AG09319 (cell line): ENCODE measurements at places on chromosomes 6 and 20.
A peak's percentile ranks its signal among the peaks of the same experiment; 100 is the strongest.

DNA sequence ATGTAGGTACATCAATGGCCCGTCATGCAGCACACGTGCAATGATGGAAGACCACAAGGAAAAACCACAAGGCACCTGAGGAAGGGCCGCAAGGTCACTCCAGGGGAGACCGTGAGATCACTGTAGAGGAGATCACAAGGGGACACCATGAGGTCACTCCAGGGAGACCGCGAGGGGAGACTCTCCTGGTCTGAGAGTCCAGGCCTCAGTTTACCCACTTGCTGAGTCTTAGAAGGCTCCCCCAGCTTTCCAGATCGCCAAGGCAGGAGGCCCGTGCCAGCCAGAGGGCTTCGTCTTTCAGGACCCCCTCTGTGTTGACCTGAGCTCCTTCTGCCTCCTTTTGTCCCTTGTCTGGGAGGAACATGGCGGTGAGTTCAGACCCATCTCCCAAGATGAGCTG lies 232.2 kb downstream of the ERMARD start:
- no peak for DNase-seq

DNA sequence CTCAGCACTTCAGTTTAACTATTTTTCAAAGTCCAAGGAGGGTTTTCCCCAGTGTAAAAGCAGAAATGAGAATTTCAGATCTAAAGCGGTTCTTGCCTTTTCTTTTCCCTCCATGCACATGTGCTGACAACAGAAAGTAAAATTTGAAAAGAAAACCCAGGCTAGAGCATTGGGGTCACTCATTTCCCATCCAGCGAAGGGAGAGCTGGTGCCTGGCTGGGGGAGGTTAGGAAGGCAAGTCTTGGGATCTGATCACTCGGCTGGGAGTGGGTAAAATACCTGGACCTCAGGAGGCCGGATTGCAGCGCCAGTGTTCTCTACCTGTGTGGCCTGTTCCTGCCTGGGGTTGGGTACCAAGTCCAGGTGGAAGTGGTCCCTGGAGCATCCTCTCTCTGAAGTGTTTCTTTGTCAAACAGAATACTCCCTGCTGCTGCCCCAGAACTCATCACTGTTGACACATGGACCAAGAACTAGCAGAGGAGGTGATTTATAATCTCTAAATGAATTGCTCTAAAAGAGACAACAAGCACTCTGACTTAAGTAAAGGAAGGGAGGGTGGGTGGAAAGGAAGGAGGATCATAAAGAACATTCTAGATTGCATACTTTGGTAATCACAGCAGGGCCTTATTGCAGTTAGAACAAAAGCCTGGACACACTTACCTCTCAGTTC lies 136.0 kb downstream of the MTHFD1L start:
- DNase-seq: no peak

DNA sequence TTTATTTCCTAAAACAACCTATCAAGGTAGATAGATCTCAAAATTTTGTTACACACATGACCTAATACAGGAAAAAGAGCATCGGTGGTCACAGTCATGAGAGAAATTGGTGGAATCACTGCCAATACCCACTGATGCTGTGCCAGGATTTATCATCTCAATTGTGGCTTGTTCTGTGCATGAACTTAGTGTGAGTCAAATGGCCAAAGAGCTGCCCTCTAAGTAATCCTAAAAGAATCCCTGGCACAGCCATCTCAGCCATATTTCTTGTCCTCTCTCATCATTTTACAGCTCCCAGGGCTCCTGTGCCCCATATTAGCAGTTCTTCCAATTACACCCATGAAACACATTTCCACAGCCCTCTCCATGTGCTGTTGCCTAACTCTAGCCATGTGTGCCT lies 6.1 kb downstream of the GSTA5 start:
- no peak for DNase-seq

GRCh38 chr6:52417675-52418111 lies 2.4 kb upstream of the EFHC1 start:
- DNase-seq: peak; percentile 74

GRCh38 chr6:6474170-6474920 lies 114.2 kb upstream of the LY86 start:
- no peak for DNase-seq

GRCh38 chr6:167786853-167787675 lies 39.6 kb upstream of the AFDN start:
- DNase-seq: no peak

GRCh38 chr20:10511509-10512251 lies 76.6 kb downstream of the SLX4IP start:
- DNase-seq: peak; percentile 75

GRCh38 chr6:165049362-165049761 lies 260.0 kb downstream of the C6orf118 start:
- DNase-seq: no peak

DNA sequence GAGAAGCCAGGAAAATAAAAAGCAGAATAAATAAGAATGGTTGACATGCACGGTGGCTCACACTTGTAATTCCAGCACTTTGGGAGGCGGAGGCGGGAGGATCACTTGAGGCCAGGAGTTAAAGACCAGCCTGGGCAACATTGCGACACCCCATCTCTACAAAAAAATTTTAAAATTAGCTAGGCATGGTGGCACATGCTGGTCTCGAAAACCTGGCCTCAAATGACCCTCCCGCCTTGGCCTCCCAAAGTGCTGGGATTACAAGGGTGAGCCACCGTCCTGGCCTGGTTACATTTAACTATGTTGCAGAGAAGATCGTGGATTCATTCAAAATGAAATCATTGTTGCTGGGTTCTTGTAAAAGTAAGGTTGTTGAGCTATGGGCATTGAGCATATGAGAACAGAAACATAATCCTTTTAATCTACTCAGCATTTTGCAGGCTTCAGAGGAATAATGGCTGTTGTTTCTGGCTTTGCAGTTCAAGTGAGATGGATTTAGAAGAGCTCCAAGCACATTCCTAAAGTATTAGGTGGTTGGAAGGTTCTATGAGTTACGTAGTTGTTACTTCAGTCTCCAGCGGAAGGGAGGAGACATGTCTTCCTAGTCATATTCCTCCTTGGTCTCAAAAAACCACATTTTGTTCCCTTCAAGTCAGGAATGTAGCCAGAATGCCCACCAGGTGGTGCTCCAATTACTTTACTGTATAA lies 45.6 kb upstream of the RAB23 start:
- peak; percentile 93 for DNase-seq

DNA sequence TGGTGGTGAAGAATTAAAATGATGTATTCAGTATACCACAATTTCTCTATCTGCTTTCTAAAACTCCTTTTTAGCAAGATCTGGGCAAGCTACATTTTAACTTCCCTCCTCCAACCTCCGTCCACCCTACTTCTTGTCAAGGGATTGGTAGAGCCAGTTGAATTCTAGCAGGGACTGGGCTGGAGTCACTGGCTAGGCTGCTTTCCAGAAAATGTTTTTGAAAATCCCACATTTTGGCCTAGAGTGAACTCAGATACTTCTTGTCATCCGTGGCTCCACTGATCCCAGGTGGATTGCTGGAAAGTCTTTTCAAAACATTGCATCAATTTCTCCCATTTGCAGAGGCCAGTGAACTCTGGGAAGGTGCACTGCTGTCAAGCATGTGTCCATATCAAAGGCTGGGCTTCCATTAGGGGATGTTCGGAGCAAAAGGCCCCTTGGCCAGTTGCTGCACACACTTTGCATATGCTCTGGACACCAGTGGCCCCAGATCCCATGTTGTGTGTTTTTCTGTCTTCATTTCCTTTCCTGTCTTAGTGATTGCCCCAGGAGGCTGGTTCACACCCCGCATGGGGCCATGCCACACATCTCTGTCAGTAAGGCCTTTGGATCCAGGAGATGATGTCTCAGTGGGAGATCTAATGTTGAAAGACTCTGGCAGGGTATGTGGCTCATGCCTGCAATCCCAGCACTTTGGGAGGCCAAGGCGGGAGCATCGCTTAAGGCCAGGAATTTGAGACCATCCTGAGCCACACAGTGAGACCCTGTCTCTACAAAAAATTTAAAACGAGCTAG lies 11.3 kb upstream of the KCNK16 start:
- no peak for DNase-seq

- DNase-seq: peak; percentile 50
These were observed at the start of gene SNX9 for GRCh38 chr6:157823001-157823527. SNX9 (plus strand) TSS chr6:157823246; CDS start chr6:157823435, 189 bp downstream.

- no peak for DNase-seq
These were observed 54.3 kb upstream of the IYD start for GRCh38 chr6:150314230-150315188.

DNA sequence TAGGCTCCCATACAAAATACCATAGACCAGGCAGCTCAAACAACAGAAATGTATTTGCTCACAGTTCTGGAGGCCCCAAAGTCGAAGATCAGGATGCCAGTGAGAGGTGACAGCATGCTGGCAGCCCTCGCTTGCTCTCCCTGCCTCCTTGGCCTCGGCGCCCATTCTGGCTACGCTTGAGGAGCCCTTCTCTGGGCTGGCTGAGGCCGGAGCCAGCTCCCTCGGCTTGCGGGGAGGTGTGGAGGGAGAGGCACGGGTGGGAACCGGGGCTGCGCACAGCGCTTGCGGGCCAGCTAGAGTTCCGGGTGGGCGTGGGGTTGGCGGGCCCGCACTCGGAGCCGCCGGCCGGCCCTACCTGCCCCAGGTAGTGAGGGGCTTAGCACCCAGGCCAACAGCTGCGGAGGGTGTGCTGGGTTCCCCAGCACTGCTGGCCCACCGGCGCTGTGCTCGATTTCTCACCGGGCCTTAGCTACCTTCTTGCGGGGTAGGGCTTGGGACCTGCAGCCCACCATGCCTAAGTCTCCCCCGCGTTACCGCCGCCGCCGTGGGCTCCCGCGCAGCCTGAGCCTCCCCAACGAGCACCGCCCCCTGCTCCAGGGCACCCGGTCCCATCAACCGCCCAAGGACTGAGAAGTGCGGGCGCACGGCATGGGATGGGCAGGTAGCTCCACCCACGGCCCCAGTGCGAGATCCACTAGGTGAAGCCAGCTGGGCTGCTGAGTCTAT lies 32.6 kb upstream of the SERPINB9 start:
- no peak for DNase-seq

GRCh38 chr6:82227770-82228169 lies 19.8 kb downstream of the IBTK start:
- no peak for DNase-seq

DNA sequence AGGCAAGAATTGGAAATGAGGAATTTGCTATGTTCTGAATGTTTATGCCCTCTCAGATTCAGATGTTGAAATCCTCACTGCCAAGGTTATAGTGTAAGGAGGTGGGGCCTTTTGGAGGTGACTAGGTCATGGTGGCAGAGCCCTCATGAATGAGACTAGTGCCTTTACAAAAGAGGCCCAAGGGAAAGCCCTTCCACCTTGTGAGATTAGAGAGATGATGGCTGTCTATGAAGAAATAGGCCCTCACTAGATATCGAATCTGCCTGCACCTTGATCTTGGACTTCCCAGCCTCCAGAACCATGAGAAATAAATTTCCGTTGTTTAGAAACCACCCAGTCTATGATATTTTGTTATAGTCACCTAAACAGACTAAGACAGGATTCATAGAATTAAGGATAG lies 10.4 kb downstream of the ASIP start:
- no peak for DNase-seq

- no peak for DNase-seq
These were observed 87.7 kb upstream of the NOX3 start for GRCh38 chr6:155543166-155543847.

GRCh38 chr6:33700391-33701050 lies 11.0 kb downstream of the UQCC2 start:
- DNase-seq: no peak

GRCh38 chr6:98657764-98658163 lies 176.6 kb upstream of the POU3F2 start:
- DNase-seq: no peak

GRCh38 chr6:40427196-40427595 lies 160.0 kb downstream of the LRFN2 start:
- DNase-seq: no peak

DNA sequence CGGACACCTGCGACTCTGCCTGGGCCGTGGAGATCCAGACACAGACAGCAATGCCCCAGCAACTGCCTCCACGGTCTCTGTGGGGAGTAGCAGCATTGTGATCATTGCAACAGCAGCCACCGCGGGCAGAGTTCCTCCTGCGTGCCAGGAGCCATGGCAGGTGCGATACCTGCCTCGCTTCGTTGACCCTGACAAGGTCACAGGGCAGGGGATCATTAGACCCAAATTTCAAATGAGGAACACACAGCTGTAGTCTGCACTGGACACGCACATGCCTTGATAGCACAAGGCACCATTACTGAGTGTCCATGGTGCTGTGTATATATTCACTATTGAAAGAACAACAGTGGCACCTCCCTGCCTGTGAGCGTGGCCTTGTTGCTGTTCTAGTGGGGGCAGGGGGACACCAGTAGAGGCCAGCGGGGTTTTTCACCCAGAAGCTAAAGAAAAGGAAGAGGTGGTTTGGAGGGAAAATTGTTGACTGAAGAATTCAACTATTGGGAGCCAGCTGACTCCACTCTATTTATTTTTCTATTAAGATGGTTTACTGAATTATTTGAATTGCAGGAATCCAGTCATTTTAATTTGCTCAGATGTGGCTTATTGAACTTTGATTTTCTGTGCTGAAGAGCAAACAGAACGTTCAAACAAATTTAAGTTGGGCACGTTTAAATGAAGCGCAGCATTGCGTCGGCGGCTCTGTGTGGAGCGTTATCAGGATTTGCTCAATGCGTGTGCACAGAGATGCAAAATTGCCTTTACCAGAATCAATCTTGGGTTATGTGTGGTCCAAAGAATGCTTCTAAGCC lies 60.2 kb upstream of the RPS6KA2 start:
- DNase-seq: no peak

DNA sequence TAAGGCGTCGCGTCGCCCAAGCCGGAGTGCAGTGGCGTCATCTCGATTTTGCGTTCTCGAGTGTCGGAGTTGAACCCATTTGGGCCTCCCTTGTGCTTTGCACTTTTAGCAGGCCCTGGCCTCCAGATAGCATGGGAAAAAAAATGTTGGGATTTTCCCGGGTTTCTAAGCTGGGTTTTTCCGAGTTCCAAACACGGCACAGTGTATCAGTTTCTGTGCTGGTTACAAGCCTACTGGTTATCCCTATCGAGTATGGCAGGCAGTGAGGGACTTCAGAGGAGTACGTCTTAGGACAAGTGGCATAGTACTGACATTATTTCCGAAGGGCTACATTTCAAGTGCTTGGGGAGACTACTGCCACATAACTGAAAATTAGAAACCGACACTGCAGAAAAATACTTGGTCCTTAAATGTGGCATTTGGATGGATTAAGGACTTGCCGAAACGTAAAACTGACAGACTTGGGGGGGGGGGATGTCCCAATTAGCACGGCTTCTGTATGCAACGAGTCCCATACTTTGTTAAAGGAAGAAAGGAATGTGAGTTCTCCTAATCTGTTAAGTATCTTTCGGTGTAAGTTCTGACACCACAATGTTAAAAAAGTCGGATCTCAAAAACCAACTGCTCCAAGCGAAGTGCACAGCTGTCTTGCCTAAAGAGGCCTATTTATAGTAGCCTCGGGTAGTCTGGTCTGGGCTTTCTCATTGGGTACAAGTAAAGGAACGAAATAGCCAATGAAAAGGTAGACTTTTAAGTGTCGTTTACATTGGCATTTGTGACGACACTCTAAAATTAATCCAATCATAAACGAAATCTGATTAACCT lies 70.2 kb downstream of the HFE start:
- DNase-seq: peak; percentile 96

DNA sequence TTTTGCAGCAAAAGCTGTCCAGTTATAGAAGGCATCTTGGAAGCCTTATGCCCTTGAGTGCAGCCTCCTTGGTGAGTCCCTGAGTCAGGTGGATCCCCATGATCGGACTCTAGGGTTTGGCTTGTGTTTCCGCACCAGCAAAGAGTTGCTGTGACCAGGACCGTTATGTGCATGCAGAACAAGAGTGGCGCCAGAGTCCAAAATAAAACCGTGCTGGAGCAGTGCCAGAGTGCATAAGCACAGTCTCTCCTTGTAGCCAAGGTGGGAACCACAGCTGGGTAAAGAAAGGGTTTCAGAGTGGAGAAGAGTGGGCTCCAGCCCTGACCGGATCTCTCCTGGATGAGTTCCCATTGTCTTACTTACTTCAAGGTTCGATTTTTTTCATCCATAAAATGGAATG lies 58.6 kb downstream of the FOXA2 start:
- no peak for DNase-seq
